ENCODE measurements at places on chromosomes 4 and X. TPM values are rescaled to one million over a fixed set of nuclear protein-coding genes. Genes with fewer than 3 reads are reported as not detected.

GRCh38 chr4:100124715-100125114 lies 65.6 kb downstream of the DDIT4L start:
- H3K4me3 ChIP-seq: no peak overlapping the region
- no peaks in the 10 kb centered on the region for H3K36me3 ChIP-seq
- no peak overlapping the region for H3K27ac ChIP-seq
- DNase-seq: no peak
- H3K27me3 ChIP-seq: no peaks in the 10 kb centered on the region

Gene SPATA18
- 2.0 TPM for total RNA-seq

Gene VSIG4
- 5.9 TPM for total RNA-seq

GRCh38 chr4:86493460-86493859 lies 100.7 kb upstream of the PTPN13 start:
- H3K36me3 ChIP-seq: no peaks in the 10 kb centered on the region
- no peaks in the 10 kb centered on the region for H3K27me3 ChIP-seq
- DNase-seq: no peak

Gene GAGE12E
- not detected for total RNA-seq

Gene PRKG2
- total RNA-seq: not detected

- no peaks in the 10 kb centered on the region for H3K36me3 ChIP-seq
- peak overlapping the region; percentile 64 for H3K4me3 ChIP-seq
- peak; percentile 18 for DNase-seq
- H3K27ac ChIP-seq: no peak overlapping the region
- H3K4me1 ChIP-seq: peaks cover 23% of the 10 kb centered on the region
Measured at GRCh38 chr4:121950680-121951520, 960 bp downstream of the TRPC3 start.

DNA sequence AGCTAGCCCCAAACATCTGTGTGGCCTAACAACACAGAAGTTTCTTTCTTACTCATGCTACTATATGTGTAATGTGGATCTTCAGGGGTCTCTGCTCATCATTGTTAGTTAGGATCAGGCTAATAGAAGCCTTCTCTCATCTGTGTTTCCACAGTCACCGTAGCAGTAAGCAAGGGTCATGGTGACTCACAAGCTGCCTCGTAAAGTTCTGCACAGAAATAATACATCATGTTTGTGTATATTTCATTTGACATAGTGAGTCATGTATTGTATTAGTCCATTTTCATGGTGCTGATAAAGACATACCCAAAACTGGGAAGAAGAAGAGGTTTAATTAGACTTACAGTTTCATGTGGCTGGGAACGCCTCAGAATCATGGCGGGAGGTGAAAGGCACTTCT lies 38.7 kb downstream of the SLC4A4 start:
- no peak overlapping the region for H3K4me3 ChIP-seq
- no peaks in the 10 kb centered on the region for H3K4me1 ChIP-seq
- H3K27me3 ChIP-seq: no peaks in the 10 kb centered on the region
- no peak overlapping the region for H3K27ac ChIP-seq

Gene ARMCX1
- total RNA-seq: 33.3 TPM

Gene CLCN4
- total RNA-seq: 24.2 TPM

GRCh38 chr4:1373892-1374705 lies 27.1 kb downstream of the UVSSA start:
- no peak overlapping the region for H3K27ac ChIP-seq
- no peaks in the 10 kb centered on the region for H3K36me3 ChIP-seq
- no peaks in the 10 kb centered on the region for H3K27me3 ChIP-seq
- no peak overlapping the region for H3K4me3 ChIP-seq
- no peaks in the 10 kb centered on the region for H3K4me1 ChIP-seq
- DNase-seq: peak; percentile 5

- H3K4me3 ChIP-seq: no peak overlapping the region
- H3K36me3 ChIP-seq: no peaks in the 10 kb centered on the region
- no peak overlapping the region for H3K27ac ChIP-seq
- no peaks in the 10 kb centered on the region for H3K4me1 ChIP-seq
Measured at GRCh38 chr4:48315728-48316630, 25.4 kb upstream of the SLAIN2 start.

Measured in heart right ventricle (tissue), 16 donors.